ENCODE measurements at places on chromosomes 12 and 14.
A peak's percentile ranks its signal among the peaks of the same experiment; 100 is the strongest.

GRCh38 chr14:78967111-78967809, 797.1 kb downstream of the NRXN3 start:
- no peak for DNase-seq

- no peak for DNase-seq
Observed at GRCh38 chr14:81033698-81034240, 78.3 kb downstream of the TSHR start.

DNA sequence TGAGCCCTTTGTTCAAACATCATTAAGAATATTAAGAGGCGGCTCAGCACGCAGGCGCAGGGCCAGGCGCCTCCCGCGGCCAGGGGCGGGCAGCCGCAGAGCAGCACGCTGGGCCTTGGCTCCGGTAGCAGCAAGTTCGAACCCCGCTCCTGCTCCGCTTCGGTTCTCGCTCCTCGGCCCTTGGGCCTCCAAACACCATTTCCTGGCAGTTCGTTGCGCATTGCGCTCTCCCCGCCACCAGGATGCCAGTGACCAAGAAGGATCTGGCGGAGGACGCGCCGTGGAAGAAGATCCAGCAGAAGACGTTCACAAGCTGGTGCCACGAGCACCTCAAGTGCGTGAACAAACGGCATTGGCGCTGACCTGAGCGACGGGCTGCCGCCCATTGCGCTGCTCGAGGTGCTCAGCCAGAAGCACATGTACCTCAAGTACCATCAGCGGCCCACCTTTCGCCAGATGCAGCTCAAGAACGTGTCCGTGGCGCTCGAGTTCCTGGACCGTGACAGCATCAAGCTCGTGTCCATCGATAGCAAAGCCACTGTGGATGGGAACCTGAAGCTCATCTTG, 6.9 kb upstream of the ACVRL1 start:
- no peak for DNase-seq

- no peak for DNase-seq
Observed at GRCh38 chr12:95203487-95204030, 13.7 kb downstream of the FGD6 start.

- DNase-seq = no peak
Observed at GRCh38 chr12:45627407-45628069, 102.0 kb upstream of the ARID2 start.

DNA sequence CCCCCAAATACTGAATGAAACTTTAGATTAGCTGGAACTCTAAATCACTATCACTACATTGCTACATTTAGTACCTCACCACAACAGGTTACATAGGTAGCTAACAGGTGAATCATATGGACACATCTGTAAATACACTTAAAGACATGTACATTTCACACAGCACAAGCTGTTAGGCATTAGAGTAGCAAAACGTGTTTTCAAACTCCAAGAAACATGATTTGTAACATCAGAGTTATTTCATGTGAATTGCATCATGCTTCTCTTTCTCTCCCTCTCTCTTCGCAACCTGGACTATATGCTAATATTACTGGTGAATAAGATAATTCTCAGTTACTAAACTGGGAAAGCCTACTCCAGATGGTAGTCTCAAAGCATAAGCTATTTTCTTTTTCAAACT, 4.3 kb downstream of the SEL1L start:
- no peak for DNase-seq

DNA sequence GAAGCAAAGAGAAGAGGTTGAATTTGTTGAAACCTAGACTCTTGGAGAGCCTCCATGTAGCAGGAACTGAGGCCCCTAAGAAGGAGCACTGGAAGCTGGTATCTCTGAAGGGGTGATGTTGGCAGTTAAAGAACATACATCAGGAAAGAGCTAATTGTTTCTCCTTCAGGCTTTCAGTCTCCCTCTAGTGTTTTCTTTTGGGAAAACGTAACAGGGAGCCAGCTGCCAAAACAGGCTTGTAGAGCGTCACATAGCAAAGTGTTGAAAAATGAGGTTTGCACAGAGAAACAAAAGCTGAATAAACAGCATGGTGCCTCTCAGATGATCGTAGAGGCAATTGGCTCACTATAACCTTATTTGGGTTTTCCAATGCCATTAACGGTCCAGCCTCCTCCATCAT, 46.9 kb upstream of the CAND1 start:
- peak; percentile 16 for DNase-seq

GRCh38 chr14:30840086-30840779, 34.1 kb upstream of the COCH start:
- DNase-seq = no peak

DNA sequence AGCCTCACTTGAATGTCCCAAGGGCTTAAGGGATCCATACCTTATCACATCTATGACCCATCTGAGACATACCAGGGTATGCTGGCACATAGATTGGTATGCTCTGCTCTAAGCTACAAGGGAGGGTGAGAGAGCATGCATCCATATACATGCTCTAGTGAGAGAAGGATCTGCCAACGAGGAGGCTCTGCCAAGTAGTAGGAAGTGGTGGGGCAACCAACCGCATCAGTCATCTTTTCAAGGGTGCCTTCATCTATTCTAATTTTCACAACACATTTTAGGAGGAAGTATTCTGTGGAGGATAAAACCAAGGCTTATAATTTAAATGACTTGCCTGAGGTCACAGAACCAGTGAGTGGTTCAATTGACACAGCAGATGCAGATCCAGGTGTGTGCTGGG, 6.6 kb upstream of the PPM1A start:
- DNase-seq = no peak

- no peak for DNase-seq
Observed at GRCh38 chr12:55703901-55704761, 3.6 kb downstream of the ITGA7 start.

DNA sequence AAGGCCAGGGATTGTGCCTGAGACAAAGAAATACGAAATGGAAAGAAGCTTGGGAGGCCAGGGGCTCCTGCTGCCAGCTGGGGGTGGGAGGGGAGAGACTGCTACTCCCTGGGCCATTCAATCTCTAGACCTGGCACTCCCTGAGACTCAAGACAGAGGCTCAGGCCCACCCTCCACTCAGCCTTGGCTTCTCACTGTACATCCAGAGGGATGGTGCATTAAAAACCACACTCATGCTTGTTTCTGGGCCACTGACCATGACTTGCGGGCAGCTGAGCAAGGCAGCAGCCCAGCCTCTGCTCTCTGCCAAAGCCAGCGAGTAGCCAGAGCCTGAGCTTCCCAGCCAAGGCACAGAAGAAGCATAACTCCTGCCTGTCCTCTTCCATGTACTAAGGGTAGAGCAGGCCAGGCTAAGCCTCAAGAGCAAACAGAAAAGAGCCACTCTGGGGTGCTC, 41.5 kb downstream of the PITPNM2 start:
- DNase-seq = no peak

DNA sequence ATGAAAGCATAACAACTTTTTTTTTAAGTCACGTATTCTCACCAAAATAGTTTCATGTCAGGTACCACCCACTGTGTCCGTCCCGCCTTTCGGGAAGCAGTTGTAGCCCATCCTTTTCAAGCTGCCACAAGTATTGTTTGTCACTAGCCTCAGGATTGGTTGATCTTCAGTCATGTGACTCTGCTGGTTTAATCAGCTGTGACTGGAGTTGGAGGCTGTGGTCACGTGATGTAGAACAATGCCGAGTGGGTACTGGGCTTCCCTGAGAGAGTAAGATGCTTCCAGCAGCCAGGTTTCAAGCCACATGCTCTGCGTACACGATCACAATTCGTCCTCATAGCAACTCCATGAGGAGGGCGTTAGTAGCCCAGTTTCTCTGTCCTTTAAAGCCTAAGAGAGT, 83.0 kb upstream of the WSCD2 start:
- no peak for DNase-seq

- no peak for DNase-seq
Observed at GRCh38 chr14:40099316-40099715, 667.1 kb upstream of the FBXO33 start.

GRCh38 chr12:12384571-12385340, 27.9 kb downstream of the BORCS5 start:
- no peak for DNase-seq

DNA sequence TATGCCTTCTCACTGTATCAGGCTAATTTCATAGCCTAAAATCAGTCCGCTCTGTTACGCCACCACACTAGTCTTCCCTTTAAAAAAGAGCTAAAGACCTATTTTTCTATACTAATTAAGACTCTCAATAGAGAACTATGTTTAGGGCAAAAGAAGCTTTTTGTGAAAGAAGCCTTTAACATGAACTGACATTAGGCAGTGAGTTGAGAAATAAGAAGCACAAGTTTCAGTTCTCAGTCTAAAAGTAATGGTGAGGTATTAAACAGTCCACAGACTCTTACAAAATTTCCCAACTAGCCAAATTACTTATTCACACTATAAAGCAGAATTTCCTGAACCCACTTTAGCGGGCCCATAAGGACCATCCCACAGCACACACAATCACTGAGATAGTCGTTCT, 93.7 kb downstream of the SOX5 start:
- no peak for DNase-seq

GRCh38 chr12:111316671-111317070, 52.2 kb downstream of the PHETA1 start:
- no peak for DNase-seq

GRCh38 chr12:2366711-2367110, 313.9 kb downstream of the CACNA1C start:
- DNase-seq = no peak
